Skeletal muscle cell (primary cell): ENCODE measurements at places on chromosomes 2 and 18.

DNA sequence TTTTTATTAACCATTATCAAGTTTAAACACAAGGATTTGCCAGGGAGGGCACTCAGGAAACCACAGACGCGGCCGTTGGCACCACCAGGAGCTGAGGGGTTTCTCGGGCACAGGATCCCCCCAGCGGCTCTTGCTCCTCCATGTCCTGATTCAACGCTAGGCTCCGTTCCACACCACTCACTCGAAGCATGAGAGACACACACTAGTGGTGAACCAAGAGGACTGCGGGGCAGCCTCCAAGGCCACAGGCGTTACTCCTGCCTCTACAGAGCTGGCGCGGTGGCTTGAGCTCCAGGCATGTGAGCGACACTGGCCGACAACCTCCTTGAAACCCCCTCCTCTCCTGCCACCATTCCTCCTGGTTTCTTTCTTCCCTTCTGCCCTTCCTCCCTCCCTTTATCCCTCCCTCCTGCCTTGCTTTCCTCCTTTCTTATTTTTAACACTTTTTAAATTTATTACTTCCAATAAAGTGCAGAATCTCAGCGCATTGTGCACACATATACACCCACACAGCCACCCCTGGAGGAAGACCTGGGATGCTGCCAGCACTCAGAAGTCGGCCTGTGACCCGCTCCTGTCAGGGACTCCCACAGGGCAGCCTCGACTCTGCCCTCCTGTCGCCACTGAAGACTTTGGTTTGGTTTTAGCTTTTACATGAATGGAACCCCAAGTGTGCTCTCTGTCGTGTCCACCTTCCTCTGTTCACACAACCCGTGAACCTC is 21.7 kb downstream of the COX7A2L start:
- no peak for DNase-seq

GRCh38 chr18:45998244-45998643 is 31.1 kb upstream of the EPG5 start:
- DNase-seq: no peak

DNA sequence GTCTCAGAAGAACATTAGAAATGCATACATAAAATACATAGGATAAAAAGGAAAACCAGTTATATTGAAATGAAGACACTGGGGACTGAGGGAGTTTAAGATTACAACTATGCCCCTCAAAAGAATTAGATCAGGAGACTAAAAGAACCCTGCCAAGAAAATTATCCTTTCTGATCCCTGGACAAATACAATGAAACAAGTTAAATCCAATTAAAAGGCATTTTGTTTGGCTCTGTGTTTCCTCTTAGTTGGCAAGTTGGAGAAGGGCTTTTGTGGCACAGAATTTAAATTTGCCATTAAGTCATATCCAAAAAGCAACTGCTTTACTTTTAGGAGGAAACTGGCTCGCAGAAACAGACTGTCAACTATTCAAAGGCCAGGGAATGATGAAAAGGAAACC is 99.1 kb upstream of the CD302 start:
- DNase-seq: no peak

- DNase-seq: no peak
These were observed 84.4 kb downstream of the TGOLN2 start for GRCh38 chr2:85243101-85244072.

DNA sequence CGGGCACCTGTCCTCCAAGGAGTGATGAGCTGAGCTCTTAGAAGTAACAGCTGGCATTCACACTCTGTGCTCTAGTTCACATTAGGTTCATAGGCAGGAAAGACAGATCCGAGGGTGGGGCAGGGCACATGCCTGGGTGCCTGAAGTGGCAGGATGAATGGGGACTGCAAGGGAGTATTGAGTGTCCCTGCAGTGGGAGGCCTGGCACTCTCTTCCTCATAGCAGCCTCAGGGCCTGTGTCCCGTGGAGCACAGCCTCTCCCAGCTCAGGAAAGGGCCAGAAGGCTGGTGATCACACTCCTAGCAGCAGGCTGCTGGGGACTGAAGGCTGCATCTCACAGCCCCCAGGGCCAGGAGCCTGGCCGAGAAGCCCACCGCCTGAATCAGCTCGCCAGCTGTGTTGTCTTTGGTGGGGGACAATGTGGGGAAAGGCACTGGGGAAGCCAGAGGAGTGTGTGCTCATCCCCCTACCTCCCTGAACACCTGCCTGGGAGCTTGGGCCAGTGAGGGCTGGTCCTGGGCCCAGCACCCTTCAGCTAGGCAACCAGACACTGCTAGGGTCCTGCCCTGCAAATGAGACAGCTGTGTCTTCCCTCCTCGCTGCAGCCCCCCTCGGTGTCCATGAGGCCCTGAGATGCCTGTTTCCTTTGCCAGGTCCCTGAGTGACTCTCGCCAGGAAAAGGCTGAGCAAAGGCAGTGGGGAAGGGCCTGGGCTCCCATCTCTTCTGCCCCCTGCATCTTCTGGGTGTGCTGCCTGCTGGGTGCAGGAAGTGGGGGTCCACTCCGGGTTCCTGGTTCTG is 48.2 kb upstream of the HS6ST1 start:
- no peak for DNase-seq

- no peak for DNase-seq
These were observed 92.8 kb downstream of the RTN4 start for GRCh38 chr2:54957321-54957999.

- DNase-seq: no peak
These were observed 155.6 kb upstream of the CCDC195 start for GRCh38 chr2:224871813-224872212.

GRCh38 chr2:218745160-218745558 is 34.5 kb downstream of the TTLL4 start:
- no peak for DNase-seq
